Uterus (tissue), 4 donors: ENCODE measurements at places on chromosomes 12 and 14. TPM values are rescaled to one million over a fixed set of nuclear protein-coding genes. Genes with fewer than 3 reads are reported as not detected.

Gene TAPBPL
- 12.1 TPM for total RNA-seq

Gene OTX2
- not detected for total RNA-seq

Gene BRMS1L
- 1.5 TPM for total RNA-seq

Gene MMP19
- 6.8 TPM for total RNA-seq

Gene IL23A
- total RNA-seq = not detected

Gene ERP27
- 0.61 TPM for total RNA-seq
